ENCODE measurements at places on chromosomes 4 and X.

DNA sequence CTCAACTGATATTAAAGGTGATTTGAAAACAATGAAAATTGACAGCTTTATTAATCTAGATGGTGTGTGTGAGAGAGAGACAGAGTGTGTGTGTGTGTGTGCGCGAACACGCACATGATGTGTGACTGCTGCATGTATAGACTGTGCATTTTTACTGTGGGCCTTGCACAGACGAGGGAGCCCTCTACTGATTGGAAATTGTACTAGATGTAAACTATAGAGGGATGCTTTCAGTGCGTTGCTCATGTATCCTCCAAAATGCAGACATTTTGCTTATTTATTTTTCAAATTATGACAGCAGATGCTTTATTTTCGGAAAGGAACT lies 168.4 kb upstream of the GK2 start:
- DNase-seq, result no peak

- no peak for DNase-seq
Measured at GRCh38 chrX:10404436-10404835, 215.9 kb downstream of the MID1 start.

- no peak for DNase-seq
Measured at GRCh38 chr4:127783026-127783769, 1.1 kb downstream of the HSPA4L start.

DNA sequence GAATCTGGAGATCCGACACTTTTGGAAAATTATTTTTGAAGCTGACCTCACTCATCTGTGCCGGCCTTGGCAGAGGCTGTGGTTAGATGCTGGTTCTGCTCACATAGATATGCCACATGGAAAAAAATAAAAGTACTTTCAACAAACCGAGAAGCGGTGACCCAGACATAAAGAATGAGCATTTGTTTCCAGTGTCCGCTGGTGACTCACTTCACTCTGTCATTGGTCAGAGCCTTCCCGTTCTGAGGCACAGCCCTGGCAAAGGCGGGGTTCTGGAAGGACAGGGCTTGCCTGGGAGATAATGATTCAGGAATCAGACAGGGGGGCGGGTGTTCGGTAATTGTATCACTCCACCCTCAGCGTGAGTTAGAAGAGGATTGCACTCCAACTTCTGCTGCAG lies 172.4 kb upstream of the MXRA5 start:
- DNase-seq, result no peak

GRCh38 chr4:48778431-48779094 lies 1.5 kb downstream of the FRYL start:
- DNase-seq, result no peak

DNA sequence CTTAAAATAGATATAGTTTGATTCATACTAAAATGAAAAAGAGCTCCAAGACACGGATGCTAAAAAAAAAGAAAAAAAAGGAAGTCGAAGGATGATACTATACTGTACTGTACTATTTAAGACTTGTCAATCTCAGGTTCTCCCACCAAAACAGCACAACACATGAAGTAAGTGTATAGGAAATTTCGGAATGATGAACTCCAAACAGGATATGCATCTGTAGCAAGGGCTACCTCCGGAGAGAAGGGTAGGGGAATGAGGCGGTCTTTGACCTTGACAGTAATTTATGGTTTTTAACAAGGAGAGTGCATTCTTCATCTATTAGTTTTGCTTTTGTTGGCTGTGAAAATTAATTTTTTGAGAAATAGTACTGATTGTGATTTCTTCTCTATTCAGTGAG lies 541 bp upstream of the FIP1L1 start:
- no peak for DNase-seq

- DNase-seq, result no peak
Measured at GRCh38 chr4:37562592-37562991, 123.6 kb downstream of the RELL1 start.

- no peak for DNase-seq
Measured at GRCh38 chrX:105697984-105698781, 124.2 kb upstream of the NRK start.

DNA sequence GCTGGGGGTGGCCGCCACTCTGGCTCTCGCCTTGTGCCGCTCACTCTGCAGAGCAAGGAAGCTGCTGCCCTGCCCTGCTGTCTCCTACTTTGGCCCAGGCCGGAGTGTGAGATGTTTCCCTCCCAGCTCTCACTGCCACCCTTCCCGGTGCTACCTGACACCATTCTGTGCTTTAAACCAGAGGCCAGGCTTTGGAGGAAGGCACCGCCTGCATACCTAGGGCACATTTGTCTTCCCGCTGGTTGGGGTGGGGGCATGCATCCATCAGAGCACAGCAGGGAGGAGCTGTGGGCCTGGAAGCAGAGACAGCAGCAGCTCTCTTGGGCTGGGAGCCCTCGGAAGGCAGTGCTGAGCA lies 96.9 kb upstream of the PSAPL1 start:
- DNase-seq, result no peak

GRCh38 chr4:148092316-148093014 lies 349.7 kb downstream of the NR3C2 start:
- no peak for DNase-seq

GRCh38 chrX:63918611-63919010 lies 133.6 kb upstream of the ARHGEF9 start:
- no peak for DNase-seq

GRCh38 chrX:18894156-18894555 lies 89.8 kb downstream of the PHKA2 start:
- no peak for DNase-seq

DNA sequence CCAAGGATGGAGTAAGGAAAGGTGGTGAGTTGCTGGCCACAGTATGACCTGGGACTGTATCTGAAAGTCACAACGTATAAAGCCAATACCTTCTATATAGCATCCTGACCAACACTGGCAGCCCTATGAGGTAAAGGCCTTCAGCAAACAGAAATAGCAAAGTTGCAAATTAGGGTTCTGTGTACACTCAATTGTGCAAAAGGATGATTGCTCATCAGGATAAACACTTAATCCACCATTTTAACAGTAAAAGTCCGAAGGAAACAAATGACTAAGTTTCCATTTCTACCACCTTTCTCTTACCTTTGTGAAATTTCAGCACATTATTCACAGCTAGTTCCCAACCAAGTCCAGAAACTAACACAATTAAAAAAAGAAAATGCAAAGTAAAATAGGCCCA lies 1.4 kb upstream of the FNIP2 start:
- no peak for DNase-seq

GRCh38 chrX:16114611-16115010 lies 8.8 kb upstream of the GRPR start:
- no peak for DNase-seq

GRCh38 chrX:111955901-111956300 lies 79.9 kb downstream of the TRPC5OS start:
- no peak for DNase-seq

- DNase-seq, result no peak
Measured at GRCh38 chrX:15678339-15678738, 13.7 kb upstream of the CLTRN start.

GRCh38 chrX:38923451-38923969 lies 122.3 kb downstream of the MID1IP1 start:
- no peak for DNase-seq

GRCh38 chr4:7516096-7516772 lies 81.5 kb upstream of the PSAPL1 start:
- DNase-seq, result no peak

DNA sequence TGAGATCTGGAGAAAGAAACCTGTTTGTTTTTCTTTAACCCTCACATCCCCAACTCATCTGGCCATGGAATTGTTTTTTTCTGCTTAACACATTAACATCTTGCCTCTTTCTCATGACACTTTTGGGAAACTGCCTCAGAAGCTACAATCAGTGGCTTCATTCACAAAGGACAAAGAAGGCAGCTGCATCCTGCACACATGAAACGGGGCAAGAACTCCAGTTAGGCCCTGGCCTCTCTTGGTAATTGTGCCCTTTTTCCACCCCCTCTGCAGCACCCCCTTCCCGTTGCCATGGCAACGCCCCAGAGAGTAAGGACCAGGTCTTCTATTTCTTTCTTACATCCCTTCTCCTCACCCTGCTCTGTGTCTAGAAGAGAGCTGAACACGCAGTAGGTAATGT lies 103.4 kb downstream of the PDGFRA start:
- DNase-seq, result no peak

- no peak for DNase-seq
Measured at GRCh38 chr4:77358315-77358928, 201.4 kb downstream of the CCNG2 start.

GRCh38 chr4:65007841-65008439 lies 598.7 kb upstream of the TECRL start:
- no peak for DNase-seq

DNA sequence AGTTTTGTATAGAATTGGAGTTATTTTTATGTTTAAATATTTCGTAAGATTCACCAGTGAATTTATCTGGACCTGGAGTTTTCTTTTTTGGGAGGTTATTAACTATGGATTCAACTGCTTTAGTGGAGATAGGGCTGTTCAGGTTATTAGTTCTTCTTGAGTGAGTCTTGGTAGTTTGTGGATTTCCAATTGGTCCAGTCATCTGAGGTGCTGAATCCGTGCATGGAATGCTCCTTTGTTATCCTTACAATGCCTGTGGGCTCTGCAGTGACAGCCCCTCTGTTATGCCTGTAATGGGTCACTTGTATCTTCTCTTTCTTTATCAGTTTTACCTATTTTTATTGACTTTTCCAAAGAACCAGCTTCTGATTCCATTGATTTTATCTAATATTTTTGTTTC lies 15.4 kb upstream of the NKX1-1 start:
- DNase-seq, result no peak

DNA sequence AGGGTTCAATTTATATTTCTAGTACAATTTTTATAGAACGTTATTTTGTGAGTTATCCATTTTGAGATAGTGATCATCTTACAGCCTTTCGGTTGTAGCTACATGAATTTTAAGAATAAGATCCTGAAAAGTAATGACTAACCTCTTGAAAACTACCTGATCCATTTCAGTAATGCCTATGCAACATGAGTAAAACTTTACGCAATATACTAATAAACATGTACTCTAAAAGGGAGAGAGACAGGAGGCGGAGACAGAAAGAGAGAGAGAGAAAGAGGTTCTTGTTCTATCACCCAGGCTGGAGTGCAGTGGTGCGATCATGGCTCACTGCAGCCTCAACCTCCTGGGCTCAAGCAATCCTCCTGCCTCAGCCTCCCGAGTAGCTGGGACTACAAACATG lies 816.1 kb downstream of the CCSER1 start:
- no peak for DNase-seq

GRCh38 chrX:44733931-44734330 lies 109.9 kb upstream of the DUSP21 start:
- DNase-seq, result no peak

- DNase-seq, result no peak
Measured at GRCh38 chr4:162350331-162350730, 186.5 kb upstream of the FSTL5 start.

GRCh38 chrX:71198066-71198465 lies 25.0 kb upstream of the GJB1 start:
- DNase-seq, result no peak

Data from central memory CD8-positive, alpha-beta T cell (primary cell).